ENCODE measurements at places on chromosomes 2 and 18.

- DNase-seq: no peak
Measured at GRCh38 chr2:218501665-218502064, 66.5 kb downstream of the USP37 start.

DNA sequence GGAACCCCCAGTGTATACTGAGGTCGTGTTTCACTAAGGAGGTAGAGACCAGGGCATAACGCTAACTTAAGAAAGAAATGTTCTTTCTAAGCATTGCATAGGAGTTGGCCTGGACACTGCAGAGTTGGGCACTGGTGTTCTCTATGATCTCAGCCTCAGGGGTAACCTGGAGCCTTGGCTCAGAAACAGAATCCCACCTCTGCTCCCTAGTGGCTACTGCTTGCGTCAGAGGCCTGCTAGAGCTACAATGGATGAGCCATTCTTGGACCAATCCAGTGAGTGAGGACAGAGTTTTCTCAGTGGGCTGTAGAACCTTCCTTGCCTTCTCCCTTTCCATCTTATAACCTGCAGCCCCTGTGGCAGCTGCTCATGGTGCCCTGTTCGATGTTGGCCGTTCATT lies 324.4 kb upstream of the CELF4 start:
- DNase-seq: no peak

GRCh38 chr2:71965530-71965929 lies 182.1 kb downstream of the CYP26B1 start:
- peak; percentile 27 for DNase-seq

GRCh38 chr2:176745543-176746200 lies 466.9 kb upstream of the HNRNPA3 start:
- DNase-seq: no peak

DNA sequence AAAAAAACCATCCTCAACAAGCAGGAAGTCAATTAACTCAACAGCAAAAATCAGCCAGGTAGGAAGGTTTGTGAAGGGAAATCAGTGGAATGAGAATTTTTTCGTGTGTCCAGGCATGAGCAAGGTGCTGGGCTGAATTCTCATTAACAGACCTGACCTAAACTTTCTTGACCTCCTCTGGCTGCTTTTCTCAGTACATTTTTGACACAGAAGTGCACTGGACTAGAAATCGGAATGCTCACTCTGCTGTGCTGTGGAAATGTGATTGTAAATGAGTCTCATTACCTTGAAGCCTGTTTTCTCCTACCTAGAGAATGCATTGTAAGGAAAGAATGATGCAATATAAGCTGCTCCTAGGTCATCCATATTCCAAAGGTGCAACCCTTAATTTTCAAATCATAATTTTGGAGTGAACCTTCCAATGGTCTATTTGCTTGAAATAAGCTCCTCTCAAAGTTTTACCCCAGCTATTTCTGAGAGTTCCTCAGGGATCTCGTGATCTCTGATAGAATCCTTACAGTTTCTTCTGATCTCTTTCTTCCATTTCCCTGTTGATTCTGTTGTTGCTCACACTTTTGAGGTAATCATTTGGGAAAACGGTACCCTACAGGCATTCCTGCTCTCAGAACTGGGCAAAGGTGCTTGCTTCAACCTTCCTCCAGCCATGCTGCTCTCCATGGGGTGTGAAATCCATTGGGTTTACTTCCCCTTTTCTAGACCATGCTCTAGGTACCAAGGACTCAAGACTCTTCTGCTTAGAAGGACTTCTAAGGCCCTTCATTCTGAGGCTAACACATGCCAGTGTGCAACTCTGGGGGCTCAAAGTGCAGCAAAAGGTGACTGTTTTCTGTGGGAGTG lies 104.9 kb upstream of the ITPRID2 start:
- no peak for DNase-seq

GRCh38 chr2:56448403-56449001 lies 264.7 kb downstream of the CCDC85A start:
- DNase-seq: peak; percentile 12

- DNase-seq: no peak
Measured at GRCh38 chr2:210556329-210556980, at the start of gene CPS1. TSS of gene CPS1 (plus strand) at chr2:210556599. CDS start at chr2:210556734, 135 bp downstream.

DNA sequence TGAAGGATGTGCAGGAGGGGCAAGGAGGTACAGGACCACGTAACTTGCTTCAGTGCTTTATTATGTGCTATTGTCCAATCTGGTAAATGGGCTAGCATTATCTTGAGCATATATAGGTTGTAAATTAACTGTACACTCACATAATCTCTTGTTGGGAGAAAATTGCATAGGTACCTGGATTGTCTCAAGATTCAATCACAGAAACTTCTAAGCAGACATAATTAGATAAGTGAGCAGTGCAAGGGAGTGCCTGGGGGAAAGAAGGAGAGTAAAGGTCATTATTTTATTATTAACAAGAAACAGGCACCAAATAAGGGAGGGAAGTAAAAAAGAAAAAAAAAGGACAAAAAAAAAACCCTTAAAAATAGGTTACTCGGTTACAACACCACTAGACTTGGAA lies 186.2 kb downstream of the MBD5 start:
- no peak for DNase-seq

- no peak for DNase-seq
Measured at GRCh38 chr2:18171191-18172139, 293.0 kb downstream of the KCNS3 start.

GRCh38 chr2:210363261-210363660 lies 48.3 kb upstream of the MYL1 start:
- DNase-seq: no peak

DNA sequence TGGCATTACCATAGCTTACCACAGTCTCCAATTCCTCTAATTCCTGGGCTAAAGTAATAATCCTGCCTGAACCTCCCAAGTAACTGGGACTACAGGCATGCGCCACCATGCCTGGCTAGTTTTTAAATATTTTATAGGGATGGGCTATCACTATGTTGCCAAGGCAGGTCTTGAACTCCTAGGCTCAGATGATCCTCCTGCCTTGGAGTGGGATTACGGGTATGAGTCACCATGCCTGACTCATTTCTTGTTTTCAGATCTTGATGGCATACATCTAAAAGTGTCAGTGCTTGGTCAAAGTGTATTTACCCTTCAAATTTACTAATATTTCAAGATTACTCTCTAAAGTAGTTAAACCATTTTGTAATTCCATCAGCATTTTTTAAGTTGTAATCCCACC lies 9.4 kb upstream of the SOCS6 start:
- DNase-seq: peak; percentile 41

DNA sequence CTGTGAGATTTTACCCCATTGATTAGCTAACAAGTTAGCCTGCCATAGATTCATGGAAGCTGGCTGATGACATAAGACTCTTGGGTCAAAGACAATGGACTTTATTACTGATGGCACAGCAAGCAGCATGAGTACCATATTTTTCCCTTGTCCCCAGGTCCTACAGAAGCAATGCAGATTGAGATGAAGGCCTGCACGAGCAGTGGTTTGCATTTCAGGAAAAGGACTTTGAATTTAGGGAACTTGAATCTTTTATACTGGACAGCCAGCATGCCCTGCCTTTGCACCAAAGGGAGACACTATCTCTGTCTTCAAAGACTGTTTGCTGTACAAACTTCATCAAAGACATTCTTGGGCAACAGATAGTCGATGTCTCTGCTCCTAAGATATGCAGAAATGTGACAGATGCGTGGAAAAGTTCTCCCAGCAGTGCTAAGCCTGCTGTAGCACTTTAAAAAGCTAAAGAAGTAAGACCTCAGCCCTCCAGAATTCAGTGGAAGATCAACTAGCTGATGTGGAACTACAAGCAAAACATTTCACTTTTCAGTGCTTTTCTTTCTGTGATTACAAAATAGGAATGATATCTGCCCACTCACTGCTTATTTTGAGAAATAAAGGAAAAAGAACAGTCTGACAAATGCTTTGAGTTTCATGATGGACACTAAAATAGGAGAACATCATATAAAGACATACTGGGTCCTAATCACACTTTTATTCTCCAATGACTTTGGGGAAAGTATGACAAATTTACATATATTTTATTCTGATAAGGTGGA lies 44.4 kb upstream of the TANK start:
- DNase-seq: no peak

DNA sequence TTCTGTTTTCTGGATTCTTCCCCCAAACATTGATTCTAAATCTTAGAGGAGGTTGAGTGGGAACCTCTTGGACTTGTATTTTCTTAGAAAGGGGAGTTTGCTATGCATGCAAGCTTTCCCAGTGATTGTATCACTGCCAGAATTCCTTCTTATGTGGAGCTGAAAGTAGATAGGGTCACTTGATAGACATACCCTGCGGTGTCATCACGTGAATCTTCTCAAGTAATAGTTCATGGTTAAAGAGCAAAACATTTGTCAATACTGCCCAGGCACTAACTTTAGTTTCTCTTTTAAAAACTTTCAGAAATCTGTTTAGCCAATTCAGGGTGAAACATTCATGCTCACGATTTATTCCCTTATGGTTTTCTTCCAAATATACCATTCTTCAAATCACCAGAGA lies 6.4 kb downstream of the PMAIP1 start:
- DNase-seq: no peak

DNA sequence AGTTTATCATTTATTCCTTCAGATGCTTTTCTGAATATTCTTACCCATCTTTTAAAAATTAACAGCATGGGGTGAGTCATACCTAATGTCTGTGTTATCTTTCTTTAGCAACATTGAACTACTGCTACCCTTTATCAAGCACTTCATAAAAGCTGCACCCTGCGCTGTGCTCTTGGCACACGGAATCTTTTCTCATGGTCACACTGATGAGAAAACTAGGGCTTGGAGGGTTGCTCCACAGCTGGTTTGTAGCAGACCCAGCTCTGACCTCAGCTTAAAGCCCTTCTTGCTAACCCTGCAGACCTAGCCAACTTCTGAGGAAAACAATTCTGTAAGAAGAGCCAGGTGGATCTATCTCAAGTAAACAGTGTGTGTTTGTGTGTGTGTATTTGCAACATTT lies 106.3 kb downstream of the RNF144A start:
- no peak for DNase-seq

GRCh38 chr2:119574108-119574815 lies 30.0 kb downstream of the CFAP221 start:
- DNase-seq: no peak

DNA sequence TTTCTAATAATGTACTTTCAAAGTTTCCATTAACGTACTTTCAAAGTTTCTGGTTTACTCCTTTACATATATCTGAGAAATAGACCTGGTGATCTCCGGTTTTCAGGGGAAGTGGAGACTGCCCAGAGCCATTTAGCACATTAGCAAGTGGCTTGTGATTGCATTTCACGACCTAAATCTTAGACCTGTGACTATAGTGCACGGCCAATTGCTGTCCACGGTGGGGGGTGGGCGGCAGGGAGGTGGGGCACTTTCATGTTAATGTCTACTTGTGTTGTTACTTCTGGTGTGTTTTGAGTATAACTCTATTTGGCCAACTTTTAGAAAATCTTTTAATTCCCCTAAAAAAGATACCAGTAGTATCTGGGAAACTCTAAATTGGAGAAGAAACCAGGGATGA lies 11.3 kb downstream of the GATA6 start:
- DNase-seq: no peak

GRCh38 chr2:43851011-43851980 lies 12.5 kb downstream of the ABCG8 start:
- DNase-seq: no peak

DNA sequence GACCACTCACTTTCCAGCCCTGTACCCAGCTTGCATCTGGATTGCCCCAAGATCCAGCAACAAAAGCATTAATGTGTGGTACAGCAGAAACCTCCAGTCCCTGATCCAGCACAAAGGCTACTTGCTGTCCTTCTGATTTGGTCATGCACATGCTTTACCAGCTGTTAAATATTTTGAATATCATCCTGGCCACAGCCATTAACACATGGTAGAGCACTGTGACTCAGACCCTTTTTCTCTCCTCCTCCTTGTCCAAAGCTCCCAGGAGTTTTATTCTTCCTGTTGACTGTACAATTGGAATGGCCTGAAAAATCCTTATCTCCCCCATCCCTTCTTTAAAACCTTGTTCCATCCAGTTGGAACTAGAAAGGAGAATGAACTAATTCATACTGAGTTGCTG lies 419.7 kb upstream of the TNP1 start:
- peak; percentile 99 for DNase-seq

GRCh38 chr2:109305490-109306167 lies 176.6 kb downstream of the SH3RF3 start:
- DNase-seq: no peak

GRCh38 chr2:111669928-111670695 lies 213.9 kb downstream of the ANAPC1 start:
- DNase-seq: no peak

DNA sequence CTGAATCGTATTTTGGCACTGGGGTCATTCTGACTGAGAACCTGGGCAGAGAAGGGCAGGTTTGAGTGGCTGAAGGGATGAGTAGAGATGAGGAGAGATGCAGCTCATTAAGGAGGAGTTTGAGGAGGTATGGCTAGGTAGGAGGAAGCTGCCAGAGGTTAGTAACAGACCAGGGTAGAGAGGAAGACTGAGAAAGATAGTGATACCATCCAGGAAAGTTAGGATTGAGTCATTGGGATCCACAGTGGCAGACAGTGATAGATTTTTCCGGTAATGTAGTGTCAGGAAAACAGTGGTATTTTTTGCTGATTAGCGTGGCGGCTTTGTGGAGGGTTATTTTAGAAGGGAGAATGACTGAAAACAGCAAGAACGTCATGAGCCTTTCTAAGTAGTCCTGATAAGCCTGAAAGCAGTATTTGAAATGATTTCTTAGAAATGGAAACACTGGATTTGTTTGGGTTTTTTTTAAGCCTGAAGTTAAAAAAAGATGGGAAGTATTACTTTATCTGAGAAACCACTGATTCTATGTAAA lies 65.6 kb upstream of the STON1 start:
- no peak for DNase-seq

- DNase-seq: no peak
Measured at GRCh38 chr2:88885275-88885674, 193.8 kb downstream of the RPIA start.

- DNase-seq: no peak
Measured at GRCh38 chr2:10163498-10164486, 41.3 kb downstream of the RRM2 start.

GRCh38 chr2:228329282-228329681 lies 147.8 kb upstream of the SPHKAP start:
- DNase-seq: no peak

DNA sequence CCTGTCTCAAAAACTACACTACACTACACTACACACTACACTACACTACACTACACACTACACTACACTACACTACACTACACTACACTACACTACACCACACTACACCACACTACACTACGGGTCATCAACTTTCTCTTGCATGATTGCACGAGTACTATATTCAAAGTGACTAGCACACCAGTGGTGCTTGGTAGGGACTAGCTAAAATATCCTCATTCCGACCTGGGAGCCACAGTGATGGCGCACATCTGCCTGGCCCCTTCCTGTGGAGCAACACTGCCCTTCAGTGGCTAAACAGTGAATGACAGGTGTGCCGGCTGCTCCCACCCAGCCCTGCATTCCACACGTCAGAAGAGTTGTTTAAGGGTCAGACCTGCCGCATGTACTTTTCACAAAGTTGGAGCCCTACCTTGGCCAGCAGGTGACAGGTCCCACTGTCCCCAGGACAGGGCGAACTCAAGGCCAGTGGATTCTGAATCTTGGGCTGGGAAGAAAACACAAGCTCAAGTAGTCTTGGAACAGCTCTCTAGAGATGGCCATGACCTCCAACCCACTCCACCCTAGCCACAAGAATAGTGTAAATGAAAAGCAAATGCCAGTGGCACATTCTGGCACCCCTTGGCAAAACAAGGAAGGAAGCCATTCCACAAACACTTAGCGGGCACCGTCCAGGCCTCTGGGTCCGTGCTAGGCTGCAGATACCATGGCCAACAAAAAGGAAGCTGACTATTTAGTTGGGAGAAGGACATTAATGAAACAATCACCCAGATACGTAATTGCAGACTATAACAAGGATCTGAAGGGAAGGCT lies 79.7 kb upstream of the MSH2 start:
- peak; percentile 62 for DNase-seq

GRCh38 chr2:227876300-227876801 lies 4.9 kb downstream of the DAW1 start:
- no peak for DNase-seq

Data from LHCN-M2 (cell line).